ENCODE measurements at places on chromosomes 11 and 22. TPM values are rescaled to one million over a fixed set of nuclear protein-coding genes. Genes with fewer than 3 reads are reported as not detected.
A peak's percentile ranks its signal among the peaks of the same experiment; 100 is the strongest.

The OR6X1 gene
- total RNA-seq: not detected

The PRODH gene
- total RNA-seq: 5.8 TPM

The SCGB1D1 gene
- total RNA-seq: not detected

The LYVE1 gene
- 19.7 TPM for total RNA-seq

The ZNF215 gene
- total RNA-seq: 1.5 TPM

The PHOX2A gene
- total RNA-seq: 0.14 TPM

- no peak for DNase-seq
Measured at GRCh38 chr11:111067994-111068393, 177.5 kb upstream of the POU2AF2 start.

DNA sequence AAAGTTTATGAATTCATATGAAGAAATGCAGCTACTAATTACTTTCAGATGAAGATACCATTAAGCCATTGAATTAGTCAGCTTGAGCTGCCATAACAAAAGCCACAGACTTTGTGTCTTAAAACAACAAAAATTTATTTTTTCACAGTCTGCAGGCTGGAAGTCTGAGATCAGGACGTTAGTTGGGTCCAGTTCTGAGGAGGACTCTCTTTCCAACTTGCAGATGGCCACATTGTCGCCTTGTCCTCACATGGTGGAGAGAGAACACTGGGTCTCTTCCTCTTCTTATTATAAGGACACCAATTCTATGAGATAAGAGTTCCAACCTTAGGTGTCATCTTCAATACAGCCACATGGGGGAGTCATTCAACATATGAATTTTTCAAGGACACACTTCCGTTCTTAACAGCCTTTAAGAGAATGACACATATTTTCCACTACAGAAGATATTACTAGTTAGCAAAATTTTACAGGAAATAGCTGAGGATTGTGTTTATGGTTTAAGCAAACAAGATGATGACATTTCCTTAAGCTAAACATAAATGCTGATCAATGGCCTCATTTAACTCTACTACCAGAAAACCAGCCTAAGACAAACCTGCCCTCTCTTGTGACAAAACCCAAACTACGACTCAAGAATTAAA is 56.0 kb downstream of the DCUN1D5 start:
- DNase-seq: peak; percentile 40

DNA sequence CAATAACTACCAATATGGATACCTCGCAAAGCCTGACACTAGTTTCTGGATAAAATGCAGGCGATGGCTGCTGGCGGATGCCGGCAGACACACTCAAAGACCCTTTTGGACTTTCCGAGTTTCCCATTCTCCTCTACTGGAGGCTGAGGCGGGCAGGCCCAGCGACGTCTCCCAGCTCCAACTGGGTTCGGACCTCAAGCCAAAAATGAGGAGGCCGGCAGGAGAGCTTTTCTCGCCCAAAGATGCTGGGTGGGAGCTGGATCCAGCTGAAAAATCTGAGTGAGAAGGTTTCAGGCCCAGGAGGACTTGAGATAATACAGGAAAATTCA is 428 bp upstream of the FEZ1 start:
- no peak for DNase-seq

GRCh38 chr11:104154296-104154695 is 9.7 kb downstream of the PDGFD start:
- DNase-seq: no peak

DNA sequence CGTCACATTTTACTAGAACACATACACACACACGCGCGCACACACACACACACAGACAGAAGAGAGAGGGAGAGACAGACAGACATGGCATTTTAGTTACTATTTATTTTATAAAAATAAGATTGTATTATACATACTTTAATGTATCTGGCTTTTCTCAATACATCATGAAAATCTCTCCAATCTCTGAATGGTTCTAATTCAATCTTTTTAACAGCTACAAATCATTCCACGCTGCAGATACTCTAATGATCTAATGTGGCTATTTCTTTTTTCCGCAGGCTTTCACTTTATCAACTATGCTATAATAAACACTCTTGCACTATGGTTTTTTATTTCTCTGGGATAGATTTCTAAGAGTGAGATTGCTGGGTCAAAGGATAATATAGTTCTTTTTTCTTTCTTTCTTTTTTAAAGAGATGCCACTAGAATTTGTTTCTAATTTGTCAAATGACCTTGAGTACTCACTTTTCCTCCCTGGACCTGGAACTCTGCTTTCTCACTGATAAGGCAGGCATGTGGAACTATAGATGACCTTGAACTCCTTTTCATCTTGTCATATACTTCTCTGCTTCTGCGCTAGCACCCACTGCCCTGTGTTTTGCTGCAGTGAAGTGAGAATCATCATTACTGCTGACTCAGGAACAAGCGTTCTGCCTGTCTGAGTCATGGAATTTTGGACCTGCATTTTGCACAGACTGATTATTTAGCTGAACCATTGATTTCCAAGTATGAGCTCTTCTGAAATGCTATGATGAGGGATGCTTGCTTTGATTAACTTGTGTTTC is 4.9 kb upstream of the SLC6A5 start:
- no peak for DNase-seq

- DNase-seq: no peak
Measured at GRCh38 chr22:40218723-40219294, 41.1 kb downstream of the TNRC6B start.

DNA sequence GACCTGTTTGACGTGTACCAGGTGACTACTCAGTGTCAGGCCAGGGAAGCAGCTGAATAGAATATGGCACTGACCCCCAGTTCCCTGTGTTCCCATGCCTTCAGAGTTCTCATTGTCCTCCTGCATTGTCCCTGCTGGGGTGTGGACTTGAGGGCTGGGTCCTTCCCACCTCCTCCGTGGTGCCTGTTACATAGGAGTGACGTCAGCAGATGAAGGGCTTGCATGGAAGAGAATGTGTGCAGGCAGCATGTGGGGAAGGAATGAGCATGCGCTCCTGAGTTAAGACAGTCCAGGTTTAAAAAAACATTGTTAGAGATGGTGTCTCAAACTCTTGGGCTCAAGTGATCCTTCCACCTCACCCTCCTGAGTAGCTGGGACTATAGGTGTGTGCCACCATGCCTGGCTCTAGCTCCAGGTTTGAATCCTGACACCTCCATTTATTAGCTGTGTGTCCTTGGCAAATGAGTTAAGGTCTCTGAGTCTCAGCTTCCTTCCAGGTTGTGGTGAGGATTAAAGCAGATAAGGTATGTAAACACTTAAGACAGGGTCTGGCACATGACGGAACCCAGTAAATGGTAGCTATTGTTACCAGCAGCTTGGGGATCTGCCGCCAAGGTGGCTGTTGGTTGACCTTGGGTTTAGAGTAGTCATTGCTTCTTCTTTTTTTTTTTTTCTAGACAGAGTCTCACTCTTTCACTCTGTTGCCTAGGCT is 7.5 kb upstream of the SOX10 start:
- DNase-seq: no peak

DNA sequence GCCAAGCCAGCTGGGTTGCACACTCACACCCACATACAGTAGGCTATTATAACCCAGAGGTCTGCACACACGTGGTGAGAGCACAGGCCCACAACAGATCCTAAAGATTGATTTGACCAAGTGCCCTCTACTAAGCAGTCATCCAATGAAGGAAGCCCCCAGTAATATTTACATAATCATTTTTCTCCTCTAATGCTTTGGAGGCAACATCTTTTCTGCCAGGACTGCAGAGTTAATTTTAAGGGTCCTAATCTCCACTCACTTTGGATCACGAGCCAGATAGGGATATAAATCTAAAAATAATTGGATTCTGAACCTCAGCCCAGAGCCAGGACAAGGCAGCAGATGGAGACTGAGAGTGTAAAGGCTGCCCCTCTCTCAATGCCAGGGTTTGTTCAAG is 49.1 kb upstream of the MTNR1B start:
- no peak for DNase-seq

- DNase-seq: no peak
Measured at GRCh38 chr11:8091721-8092120, 10.7 kb downstream of the TUB start.

DNA sequence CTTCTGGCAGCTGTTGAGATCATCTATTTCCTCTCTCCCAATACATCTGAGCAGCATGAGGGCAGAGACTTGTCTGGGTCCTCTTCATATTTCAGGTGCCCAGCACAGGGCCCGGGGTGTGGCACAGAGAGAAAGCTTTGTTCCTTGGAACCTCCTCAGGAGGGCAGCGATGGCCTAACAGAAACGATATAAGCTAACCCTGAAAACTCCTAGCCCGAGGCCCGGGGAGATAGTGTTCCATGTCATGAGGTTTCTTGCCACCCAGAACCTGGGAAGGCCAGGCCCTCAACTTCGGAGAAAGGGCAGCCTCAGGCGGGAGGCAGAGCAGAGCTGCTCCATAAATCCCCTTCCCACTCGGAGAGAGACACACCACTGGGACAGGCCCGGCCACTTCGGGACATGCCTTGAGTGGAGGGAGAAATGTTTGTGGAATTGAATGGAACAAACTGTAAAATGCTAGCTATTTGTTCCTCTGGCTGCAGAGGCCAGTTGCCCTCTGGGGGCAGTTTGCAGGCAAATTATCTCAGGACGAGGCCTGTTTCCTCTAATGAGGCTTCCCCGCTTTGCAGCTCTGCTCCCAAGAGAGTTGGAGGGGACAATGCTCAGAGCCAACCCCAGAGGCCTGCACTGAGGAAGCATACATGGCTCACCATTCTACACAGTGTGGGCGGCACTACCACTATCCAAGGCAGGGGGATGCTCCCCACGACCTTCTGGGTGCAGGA is 11.6 kb downstream of the ARRB1 start:
- no peak for DNase-seq

- DNase-seq: no peak
Measured at GRCh38 chr11:64865286-64866172, 12.9 kb downstream of the EHD1 start.

DNA sequence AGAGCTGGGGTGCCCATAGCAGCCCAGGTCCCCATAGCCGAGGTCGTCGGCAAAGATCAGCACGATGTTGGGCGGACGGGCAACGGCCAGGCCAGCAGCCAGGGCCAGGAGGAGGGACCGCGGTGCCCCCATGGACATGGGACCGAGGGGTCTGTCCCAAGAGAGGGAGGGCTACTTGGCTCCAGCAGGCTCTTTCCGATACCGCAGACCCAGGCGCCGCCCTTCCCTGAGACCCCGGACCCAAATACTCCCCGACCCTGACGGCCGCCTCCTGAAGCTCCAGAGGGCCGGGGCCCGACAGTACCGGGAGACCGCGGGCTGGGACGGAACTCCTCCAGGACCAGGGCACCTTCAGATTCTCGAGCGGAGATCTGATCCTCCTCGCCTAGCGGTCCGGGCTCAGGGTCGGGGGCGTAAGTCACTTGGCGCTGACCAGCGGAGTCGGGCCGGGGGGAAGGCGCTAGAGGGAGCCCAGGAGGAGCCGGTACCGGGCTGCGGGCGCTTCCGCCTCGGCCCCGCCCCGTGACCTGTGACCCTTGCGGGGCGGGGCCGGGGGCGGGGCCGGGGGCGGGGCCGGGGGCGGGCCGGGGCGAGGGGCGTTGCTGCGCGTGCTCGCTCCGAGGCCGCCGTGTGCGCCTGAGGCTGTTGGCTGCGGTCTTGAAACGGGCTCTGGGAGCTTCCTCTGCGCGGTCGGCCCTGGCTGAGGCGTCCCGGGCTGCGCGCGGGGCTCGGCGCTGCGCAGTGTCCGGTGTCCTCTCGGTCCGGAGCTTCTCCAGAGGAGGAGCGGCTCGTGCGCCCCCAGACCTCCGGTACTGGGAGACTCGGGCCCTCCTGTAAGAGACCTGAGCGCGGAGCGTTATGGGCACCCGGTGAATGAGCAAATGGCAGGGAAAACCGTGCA is at the start of gene ARSA:
ARSA (minus strand) TSS at position 511 of the 901 bp plus-strand sequence; CDS start at position 138, 373 bp downstream.
- DNase-seq: peak; percentile 84

DNA sequence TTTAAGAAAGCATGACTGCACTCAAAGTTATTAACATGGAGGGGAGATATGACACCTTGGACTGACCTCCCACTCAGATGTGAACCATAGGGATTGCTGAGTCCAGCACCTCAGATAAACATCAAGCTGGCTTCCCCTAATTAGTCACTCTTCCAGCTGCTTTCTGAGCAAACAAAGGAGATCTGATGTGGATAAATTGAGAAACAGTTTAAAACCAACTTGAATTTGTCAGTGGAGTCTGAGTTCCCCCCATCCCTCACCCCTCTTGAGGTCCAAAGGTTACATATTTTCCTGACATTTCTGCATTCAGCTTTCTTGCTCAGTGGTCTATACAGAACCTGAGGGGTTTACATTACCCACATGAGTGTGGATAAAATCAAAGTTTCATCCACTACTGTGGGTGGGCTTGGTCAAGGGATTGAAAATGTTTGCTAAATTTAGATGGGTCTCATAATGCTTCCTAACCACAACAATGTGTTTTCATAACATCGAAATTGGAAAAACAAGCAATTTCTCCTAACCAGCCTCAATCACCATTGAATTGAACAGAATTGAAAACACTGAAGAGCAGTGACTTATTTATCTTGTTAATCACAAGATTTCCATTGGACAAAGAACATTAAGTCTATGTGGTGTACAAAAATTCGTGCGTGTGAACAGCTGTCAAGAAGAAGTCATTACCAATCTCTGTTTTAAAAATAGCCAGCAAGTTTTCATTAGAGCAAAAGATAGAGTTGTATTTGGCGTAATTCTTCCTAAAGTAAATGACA is 292.3 kb downstream of the METTL15 start:
- DNase-seq: no peak

- DNase-seq: no peak
Measured at GRCh38 chr11:95924414-95924760, 480 bp upstream of the MTMR2 start.

- no peak for DNase-seq
Measured at GRCh38 chr11:119726585-119727522, 2.1 kb downstream of the NECTIN1 start.
